Mesenchymal stem cell (in vitro differentiated cells and primary cell): ENCODE measurements at places on chromosomes 12 and 14.
A peak's percentile ranks its signal among the peaks of the same experiment; 100 is the strongest.

DNA sequence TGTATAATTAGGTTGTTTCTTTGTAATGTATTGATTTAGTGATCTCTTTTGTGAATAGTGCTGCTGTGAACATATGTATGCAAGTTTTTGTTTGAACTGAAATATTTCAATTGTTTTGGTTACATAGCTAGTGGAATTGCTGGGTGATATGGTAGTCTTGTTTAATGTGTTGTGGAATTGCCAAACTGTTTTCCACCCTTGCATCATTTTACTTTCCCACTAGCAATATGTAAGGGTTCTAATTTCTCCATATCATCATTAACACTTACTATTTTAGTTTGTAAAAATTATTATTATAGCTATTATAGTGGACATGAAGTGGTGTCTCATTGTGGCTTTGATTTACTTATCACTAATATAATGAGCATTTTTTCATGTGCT, 5.9 kb downstream of the G2E3 start:
- no peak for DNase-seq

DNA sequence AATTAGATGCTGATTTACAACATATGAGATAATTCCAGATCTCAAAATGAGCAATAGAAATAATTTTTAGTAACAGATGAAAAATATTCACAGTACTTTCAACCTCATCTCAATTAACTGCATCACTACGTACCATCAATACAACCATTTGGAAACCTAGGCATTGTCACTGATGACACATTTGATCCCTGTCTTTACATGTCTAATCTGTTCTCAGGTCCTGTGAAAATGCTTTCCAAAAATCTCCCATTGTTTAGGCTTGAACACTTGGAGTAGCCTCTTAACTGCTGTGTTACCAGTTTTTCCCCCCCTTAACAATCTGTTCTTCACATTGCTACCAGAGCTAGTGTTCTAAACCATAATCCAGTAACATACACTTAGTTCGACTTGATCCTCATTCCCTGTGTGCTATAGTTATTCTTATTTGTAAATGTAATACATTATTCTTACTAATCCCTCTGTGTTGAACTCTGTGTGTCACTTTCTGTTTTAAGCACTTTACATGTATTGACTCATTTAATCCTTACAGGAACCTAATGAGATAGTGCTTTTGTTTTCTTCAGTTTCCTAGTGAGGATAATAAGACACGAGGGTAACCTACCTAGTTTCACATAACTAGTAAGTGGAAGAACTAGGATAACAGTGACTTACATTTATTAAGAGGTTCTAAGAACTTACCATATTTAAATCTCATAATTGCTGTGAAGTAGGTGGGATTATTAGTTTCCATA, 41.7 kb downstream of the LARP4 start:
- no peak for DNase-seq

- peak; percentile 69 for DNase-seq
Measured at GRCh38 chr12:97813301-97813700, 350.7 kb downstream of the RMST start.

- peak; percentile 44 for DNase-seq
Measured at GRCh38 chr12:53676656-53677015, 753 bp upstream of the ATP5MC2 start.

GRCh38 chr12:40338071-40338470, 113.3 kb downstream of the LRRK2 start:
- no peak for DNase-seq

- DNase-seq, result peak; percentile 60
Measured at GRCh38 chr12:93025145-93026103, 96.3 kb upstream of the EEA1 start.

DNA sequence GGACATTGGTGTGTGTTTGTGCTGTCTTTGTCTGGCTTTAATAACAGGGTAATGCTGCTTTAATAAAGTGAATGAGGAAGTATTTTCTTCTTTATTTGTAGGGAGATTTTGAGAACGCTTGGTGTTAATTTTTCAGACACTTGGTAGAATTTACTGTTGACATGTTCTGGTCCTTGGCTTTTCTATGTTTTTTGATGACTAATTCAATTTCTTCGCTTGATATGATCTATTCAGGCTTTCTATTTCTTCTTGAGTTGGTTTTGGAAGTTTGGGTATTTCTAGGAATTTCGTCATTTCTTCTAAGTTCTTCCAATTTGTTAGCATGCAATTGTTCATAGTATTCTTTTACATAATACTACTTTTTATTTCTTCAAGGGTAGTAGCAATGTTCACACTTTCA, 167.8 kb downstream of the TTC6 start:
- no peak for DNase-seq

- no peak for DNase-seq
Measured at GRCh38 chr12:87793131-87793530, 236.1 kb downstream of the C12orf50 start.
